ENCODE measurements at places on chromosomes 6 and 20.

DNA sequence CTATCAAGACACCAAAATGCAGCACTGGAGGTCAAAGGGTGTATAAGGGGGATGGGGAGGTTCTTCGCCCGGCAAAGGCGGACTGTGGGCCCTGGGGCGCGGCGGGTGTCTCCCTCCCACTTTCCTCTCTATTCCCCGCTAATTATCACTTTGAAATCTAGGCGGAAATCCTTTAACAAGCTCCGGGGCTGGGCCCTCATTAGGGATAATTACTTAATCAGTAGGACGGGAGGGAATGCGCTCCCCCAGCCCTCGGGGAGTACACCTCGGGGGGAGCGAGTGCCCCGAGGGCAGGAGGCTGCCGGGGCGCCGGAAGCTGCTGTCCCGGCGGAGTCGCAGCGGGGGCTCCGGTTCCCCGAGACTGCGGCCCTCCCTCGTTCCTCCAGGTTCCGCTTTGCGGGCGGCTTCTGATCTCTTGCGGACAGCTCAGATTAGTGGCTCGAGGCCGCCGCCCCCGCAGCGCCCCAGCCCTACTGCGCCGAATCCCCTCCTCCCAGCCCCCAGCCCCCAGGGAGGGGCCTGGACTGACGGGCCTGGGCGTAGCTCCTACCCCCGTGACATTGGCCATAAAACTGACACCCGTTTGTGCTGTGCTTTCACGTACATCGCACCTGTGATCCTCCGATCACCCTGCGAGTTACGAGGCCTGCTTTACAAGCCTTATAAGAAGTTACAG lies 14.7 kb downstream of the MUCL3 start:
- no peak for DNase-seq

DNA sequence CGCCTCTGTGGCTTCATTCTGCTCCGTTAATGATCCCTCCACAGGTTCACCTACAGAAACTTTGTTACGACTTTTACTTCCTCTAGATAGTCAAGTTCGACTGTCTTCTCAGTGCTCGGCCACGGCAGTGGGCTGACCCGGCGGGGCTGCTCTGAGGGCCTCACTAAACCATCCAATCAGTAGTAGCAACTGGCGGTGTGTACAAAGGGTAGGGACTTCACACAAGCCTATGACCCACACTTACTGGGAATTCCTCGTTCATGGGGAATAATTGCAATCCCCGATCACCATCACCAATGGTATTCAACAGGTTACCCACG lies 1959.2 kb upstream of the DEFB115 start:
- DNase-seq: no peak

- DNase-seq: no peak
These were observed 8.7 kb downstream of the ARMC12 start for GRCh38 chr6:35745509-35745908.

DNA sequence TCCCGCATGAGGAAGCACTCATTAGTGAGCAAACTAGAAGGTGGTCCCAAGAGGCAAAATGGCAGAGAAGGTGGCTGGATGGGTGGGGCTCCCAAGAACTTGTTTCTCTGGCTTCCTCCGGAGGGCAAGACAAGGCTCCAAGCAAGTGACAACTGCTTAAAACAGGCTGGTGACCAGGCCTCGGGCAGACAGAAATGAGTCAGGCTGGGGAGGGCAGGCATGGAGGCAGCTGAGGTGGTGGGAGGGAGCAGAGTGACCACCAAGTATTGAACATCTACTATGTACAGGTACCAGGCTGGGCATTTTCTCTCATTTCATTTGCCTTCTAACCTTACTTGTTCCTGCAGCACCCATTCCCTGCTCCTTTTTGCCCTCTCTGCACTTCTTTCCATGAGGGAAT lies 33.4 kb downstream of the TNXB start:
- no peak for DNase-seq

- no peak for DNase-seq
These were observed 40.6 kb upstream of the PTPRK start for GRCh38 chr6:128560966-128561365.

DNA sequence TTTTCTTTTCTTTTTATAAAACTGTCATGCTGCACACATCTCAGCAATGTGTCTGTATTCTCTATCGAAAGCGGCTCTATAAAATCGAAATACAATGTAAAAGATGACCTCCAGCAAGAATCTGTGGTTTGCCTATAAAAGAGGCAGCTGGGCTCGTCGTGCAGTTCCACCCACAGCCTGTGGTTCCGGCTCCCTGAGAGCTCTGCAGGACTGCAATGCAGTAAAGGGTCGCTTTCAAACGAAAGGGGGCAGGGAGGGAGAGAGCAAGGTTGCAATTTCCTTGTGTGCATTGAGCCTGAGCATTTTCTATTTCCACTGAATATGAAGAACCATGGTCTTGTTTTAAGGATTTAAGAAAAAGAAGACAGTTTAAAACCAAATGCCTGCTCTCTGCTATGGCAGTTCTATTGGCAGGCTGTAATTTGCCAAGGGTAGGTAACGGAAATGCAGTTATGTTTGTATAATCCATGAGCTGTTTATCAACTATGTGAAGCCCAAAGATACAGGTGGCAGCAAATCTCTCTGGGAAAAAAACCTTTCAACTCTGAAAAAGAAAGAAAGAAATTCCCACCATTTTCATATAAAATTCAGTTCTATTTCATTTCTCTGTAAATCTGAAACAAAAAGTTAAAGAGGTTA lies 236.5 kb downstream of the HACE1 start:
- no peak for DNase-seq

DNA sequence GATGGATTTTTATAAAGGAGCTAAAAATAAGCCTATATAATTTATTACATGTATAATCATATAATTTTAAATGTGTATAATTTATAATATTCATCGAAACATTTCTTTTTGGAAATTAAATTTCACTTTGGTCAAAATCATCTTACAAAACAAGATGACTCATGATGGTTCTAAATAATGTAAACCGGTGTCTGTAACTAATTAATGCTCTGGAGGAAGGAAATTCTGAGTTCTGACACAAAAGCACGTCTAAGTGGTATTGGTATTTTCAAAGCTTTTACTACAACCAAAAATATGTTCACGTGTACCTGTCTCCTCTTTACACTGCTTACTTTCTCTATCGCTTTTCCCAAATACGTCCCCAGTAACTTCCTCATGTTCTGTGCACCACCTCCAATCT lies 134.1 kb downstream of the MTHFD1L start:
- DNase-seq: no peak

- peak; percentile 88 for DNase-seq
These were observed 279.7 kb downstream of the CDC5L start for GRCh38 chr6:44667226-44667625.

GRCh38 chr6:5584078-5584482 lies 322.8 kb downstream of the FARS2 start:
- DNase-seq: peak; percentile 61

DNA sequence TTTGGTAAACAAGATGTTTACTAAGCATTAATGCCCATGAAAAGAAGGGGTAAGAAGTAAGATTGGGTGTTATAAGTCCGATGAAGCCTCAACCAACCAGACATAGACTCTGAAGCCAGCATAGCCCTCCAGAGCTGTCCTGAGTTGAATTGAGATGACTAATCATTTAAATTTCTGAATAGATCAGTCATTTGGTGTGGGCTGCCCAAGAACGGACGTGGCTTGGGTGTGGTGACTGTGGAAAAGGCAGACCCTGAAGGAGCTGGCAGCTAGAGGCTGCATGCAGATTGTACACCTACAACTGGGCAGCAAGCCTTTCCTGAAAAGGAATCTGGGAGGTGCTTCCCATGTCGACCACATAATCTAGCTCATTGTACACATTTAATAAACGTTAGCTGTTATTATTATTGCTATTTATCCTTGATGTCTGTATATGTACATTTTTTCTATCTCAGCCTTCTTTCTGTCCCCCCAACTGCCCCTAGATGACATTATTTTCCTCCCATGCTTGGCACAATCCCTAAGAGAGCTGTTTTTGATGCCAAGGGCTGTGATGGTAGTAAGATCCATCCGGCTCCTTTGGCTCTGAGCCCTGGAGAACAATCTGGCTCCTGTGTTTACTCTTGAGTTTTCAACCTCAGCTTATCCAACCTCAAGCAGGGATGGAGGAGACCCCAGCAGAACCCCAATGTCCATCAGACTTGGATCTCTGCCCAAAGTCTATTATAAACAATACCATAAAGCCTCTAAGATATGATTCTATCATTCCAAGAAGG lies 57.6 kb upstream of the JAG1 start:
- peak; percentile 80 for DNase-seq
